ENCODE measurements at places on chromosomes 3 and 15.
A peak's percentile ranks its signal among the peaks of the same experiment; 100 is the strongest.

DNA sequence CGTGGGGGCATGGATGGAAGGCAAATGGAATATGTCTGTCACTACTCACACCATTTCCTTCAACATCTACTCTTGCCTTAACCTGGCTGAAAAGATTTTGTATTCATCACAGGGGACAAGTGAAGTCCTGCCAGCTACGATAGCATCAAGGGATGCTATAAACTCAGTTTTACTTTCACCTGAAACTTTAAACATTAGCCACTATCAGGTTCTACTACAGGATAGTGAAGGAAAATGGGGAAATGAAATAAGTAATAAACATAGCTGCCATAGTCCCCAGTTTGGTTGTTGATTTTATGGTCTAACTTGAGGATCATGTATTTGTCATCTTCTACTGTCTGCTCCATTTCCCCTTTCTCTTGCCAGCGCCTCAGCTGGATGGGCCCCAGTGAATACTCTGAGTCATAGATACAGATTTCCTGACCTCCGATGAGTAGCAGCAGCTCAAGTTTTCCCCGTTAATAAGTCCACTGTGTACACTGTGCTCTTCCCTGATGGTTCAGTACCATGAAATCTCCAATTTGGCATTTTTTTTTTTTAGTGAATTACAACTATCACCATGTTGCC, 338.2 kb upstream of the SLCO3A1 start:
- DNase-seq = no peak

DNA sequence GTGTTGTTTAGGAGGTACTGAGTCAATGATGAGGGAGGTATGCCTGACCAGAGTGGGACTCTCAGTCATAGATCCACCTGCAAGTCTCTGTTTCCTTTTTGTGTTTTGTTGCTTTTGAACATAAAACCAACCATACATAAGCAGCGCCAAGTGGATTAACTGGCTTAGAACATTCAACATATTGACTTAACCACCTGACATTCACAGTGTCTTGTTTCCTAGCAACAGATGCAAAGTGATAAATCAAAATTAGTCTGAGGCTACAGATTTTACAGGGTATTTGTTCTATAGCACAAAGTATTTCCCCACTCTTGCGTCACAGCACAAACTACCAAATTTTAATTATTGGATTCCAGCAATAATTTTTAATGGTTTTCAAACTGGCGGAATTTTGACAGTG, 283.8 kb downstream of the BBX start:
- DNase-seq = no peak

GRCh38 chr3:47476644-47477199, 981 bp upstream of the SCAP start:
- DNase-seq = no peak

DNA sequence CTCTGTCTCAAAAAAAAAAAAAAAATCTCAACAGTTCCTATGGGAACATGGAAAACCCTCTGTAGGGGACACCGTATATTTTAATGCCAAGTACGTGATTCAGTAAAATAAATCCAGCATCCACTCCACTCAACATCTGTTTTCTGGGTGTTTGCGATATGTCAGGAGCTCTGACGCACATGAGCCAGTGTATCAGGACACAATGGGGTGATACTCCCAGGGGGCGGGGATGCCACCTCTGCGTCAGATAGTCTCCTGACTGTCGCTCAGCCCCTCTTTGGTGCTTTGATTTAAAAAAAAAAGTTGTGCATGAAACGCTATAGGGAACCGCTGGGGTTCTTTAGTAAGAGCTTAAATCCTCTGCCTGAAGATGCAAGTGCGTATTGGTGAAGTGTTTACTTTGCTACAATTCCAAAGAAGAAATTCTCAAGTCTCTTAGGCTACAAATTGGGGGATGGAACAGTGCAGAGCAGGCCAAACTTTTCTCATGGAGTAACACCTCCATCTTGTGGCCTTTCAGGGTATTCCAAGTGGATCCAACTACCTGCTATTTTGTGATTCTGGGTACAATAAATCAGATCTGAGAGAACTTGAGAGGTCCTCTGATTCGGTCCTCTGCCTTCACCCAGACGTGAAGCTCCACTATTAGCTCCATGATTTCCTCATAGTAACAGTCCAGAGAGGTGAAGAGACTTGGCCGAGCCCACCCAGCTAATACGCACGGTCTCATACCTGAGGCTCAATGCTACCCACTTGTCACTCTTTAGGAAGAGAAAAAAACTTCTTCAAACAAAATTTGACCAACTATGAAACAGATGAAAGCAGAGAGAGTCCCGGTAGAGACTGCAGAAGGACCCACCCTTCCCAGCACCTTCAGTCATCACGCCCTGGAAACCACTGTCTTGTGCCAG, 9.3 kb upstream of the NR2E3 start:
- peak; percentile 59 for DNase-seq

- peak; percentile 79 for DNase-seq
Measured at GRCh38 chr15:93829115-93829870, 402.1 kb upstream of the MCTP2 start.

DNA sequence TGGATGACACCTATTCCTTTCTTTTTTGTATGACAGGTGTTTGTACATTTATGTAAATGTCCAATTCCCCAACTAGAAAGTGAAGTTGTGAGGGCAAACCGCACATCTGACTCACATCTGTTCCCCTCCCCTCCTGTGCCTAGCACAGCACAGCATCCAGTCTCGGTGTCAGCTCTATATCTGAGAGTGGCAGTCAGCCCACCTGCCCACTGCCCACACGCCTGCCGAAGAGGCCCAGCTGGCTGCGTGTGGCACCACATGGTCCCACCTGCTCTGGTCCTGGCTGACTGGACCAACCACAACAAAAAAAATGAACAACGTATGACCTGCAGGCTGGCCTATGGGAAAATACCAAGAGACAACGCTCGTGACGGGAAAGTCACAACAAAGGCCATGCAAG, 62.8 kb downstream of the XXYLT1 start:
- no peak for DNase-seq

GRCh38 chr15:53197426-53197839, 407.3 kb upstream of the ONECUT1 start:
- DNase-seq = peak; percentile 41

DNA sequence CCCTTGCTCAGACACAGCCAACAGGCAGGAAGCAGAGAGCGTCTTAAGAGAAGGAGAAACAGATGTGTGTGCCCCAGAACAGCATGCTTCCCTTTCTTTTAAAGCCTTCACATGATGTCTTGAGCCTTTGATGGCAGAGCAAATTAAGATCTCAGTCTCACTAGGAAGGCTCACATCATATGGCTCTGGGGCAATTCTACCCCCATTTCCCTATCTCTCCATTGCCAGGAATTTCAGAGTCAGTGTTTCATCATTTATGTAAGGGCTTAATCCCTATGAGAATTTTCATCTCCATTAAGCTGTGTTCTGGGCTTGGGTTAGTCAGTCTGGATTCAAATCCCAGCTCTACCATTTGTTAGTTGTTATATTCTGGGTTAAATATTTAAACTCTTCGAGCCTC, 41.4 kb upstream of the GLCE start:
- no peak for DNase-seq

DNA sequence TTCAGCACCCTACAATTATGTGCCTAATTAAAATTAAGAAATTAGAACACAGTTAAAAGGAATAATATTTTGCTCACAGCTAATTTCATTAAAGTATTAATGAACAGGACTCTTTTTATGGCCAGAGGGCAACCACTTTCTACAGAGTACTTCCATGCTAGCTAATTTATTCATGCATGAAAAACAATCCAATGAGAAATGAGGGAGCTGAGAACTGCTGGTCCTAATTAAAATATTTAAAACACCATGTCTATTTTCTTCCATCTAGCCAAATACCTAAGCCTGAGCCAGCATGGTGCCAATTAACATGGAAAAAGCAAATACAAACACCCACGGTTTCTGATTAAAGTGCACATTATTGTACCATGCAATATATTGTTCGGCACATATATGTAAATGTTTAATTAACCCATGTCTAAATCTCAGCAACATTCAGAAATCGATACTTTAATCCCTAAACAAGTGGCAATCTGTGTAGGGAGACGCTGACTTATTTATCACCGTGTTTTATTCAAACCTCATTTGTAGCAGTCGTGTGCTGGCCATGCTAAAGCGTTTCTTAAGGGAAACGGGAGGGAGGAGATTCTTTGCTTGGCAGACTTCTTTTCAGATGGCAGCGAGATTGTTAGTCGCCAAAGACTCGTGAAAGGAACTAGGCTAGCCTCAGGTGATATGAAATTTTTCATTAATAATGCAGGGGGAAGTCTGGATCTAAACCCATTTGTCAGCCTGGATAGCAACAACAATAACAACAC, 193.5 kb downstream of the ANXA2 start:
- no peak for DNase-seq

- no peak for DNase-seq
Measured at GRCh38 chr15:89880727-89881126, 13.1 kb downstream of the AP3S2 start.

DNA sequence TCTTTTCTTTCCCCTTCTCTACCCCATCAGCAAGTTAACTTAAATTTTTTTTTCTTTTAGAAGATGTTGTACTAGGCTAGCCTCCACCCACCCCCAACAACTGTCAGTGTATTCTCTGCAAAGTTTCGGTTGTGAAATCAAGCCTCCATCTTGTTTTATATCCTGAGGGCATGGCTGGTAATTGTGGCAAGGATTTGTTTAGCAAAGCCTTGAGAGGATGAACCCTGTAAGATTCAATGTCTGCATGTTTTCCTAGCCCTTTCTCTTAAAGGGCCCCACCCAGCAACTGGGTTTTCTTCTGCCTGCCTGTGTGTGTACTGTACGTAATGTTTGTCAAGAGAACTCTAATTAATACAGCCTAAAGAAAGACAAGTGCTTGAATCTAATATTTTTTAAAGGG, 475.3 kb downstream of the FHIT start:
- DNase-seq = no peak

GRCh38 chr3:140276703-140277102, 341.7 kb downstream of the CLSTN2 start:
- DNase-seq = peak; percentile 17

GRCh38 chr15:63476229-63476632, 28.2 kb upstream of the USP3 start:
- DNase-seq = no peak

- DNase-seq = no peak
Measured at GRCh38 chr3:172182797-172183196, 143.4 kb downstream of the FNDC3B start.

GRCh38 chr3:184145111-184145524, 10.0 kb downstream of the EIF2B5 start:
- DNase-seq = peak; percentile 59

DNA sequence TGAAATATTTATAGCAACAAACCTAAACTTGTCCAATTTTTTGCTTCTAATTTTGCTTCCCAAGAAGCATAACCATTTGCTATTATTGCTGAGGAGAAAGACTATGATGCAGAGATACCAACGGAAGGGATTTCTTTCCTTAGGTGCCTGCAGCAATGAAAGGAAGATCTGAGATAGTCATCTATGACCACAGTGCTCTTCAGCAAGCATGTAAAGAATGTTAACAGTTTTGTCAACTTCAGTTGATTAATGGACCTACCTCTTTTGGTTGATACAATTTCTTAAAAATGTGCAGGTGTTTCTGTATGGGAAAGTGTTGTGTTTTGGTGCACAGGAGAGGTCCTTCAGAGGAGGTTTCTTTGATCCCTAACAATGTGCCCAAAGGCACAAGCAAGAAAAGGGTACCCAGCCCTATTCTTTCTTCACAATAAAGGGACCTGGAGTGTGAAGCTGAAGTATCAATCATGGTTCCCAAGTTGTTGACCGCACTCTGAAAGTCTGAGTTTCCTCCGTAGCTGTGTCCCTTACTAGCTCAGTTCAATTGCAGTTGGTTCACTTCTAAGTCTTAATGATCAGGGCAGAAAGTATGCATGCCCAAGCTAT, 307.7 kb upstream of the KCNH8 start:
- DNase-seq = no peak

DNA sequence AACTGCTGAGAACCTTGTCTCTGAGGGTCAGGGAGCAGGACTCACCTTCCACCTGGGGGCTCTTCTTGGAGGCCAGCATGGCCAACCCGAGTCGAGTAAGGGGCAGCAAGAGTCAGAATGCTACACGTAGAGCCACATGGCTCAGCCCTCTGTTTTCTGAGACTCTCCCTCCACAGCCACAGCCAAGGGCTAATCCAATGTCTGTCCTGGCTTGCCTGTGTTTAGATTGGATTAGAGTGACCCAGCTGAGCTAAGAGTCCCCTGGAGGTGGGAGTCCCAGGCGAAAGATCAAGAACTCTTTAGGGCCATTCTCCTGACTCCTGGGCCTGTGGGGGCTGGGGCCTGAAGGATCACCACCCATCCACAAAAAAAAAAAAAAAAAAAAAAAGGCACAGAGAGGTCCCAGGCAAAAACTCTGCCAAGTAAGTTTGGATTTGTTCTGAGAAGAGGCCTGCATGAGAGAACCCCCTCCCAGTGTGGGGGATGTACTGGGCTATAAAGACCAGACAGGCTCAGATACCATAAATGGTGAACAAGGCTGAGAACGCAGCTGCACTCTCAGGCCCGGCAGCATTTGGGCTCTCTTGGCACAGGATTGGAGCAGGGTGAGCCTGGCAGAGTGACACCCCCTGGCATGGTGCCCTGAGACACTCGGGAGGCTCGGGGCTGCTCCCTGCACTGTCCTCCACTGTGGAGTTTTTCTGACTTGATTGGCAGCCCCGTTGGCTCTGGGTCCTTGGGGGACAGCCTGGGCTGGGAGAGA, 88.0 kb upstream of the OSBPL11 start:
- no peak for DNase-seq

DNA sequence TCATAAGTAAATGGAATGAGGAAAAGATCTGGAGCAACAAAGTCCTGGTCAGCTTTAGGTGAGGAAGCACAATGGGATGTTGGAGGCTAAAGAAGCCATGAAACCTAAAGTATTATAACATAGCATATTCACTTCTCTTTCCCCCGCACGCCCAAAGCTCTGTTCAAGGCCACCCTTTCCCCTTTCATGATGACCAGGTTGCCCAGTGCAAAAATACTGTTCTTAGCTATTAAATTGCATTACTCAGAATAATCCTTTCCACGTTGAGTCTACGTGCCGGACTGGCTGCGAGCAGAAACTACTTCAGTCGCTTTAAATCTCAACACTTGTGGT, 589 bp upstream of the MAPKBP1 start:
- DNase-seq = no peak

- no peak for DNase-seq
Measured at GRCh38 chr15:61582092-61582491, 353.0 kb upstream of the RORA start.

DNA sequence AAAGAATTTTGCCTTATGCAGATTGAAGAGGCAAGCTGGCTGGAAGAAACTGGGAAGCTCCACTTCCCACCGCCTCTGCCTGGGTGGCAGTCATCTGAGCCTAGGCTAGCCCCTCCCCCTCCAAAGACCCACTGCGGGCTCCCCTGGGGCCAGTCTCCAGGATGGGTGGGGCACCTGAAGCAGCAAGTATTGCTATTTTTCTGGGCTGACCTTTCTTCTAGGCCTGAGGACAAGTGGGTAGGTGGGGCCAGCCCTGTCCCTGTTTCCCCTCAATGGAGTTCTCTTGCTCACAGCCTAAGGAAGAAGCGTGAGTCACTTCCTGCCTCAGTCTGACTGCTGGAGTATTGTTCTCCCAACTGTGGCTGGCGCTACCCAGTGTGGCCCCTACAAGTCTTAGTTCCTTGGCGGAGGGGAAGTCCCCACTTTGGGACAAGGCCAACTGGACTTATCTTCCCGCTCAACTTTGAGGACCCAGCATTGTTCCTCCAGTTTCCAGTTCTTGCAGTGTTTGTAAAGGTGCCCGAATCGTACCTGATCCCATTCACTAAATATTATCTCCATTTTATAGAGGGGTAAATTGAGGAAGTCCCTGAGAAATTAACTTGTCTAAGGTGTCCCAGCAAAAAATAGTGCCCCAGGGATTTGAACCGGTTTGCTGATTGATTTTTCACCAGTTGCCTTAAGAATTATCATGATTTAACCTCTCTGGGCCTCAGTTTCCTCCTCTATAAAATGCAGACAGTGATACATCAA, 1.4 kb downstream of the FURIN start:
- peak; percentile 83 for DNase-seq

Data from hematopoietic multipotent progenitor cell treated with erythropoietin and hydrocortisone succinate and interleukin-3 and kit ligand, for 8 days (in vitro differentiated cells).